Activated CD4-positive, alpha-beta T cell treated with anti-CD3 and anti-CD28 coated beads, Interleukin-2, amount 10 ng/mL, durations not matched to agents 7 days and 5 days (primary cell): ENCODE measurements at places on chromosomes 5 and 9.

DNA sequence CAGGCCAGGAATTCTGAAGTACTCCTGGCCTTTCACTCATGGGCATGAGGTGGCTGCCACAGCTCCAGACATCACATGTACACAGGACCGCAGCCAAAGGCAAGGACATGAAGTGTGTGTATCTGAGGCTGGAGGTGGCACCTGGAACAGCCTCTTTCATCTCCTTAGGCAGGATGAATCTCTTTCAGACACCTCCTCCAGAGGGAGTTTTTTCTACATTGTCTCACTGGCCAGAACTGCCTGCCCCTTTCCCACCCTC is 142.8 kb downstream of the BARX1 start:
- DNase-seq = no peak

DNA sequence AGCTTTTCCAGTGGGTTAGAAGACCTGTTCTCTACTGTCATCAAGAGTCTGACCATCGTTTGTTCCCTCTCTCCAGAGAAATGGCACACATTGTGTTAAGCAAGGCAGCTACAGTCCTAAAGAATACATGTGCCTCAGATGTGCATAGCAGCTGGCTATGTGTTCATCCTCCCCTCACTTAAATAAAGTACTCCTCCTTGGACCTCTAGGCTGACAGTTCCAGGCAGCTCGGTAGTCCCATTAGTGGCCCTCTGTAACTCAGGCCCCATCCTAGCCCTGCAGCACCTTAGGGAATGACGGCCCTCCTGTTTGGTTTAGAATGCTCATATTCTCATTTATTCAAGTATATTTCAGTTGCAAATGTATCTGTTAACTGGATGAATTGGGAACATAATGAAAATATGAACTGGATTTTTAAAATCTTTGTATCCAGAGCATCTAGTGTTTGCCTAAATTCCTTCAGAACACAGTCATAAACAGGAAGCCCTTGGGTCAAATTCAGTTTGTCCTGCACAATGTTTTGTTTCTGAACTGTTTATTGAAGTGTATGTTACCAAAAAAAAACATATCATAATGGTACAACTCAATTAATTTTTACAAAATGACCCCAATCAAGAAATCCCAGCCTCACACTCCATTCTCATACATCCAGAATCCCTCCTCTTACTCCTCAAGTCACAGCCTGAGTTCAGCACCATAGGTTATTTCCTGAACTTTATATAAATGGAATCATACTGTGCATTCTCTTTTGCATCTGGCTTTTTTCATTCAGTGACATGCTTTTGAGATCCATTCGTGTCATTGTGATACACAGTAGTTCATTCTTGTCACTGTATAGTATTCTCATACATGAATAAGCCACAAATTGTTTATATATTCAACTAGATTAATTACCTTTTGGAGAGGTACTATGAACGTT is 1.6 kb upstream of the ASPN start:
- no peak for DNase-seq

GRCh38 chr9:70049236-70049635 is 5.6 kb downstream of the MAMDC2 start:
- no peak for DNase-seq

- no peak for DNase-seq
Measured at GRCh38 chr9:110890416-110890815, 147.9 kb downstream of the LPAR1 start.

- no peak for DNase-seq
Measured at GRCh38 chr5:163339148-163339547, 98.2 kb upstream of the CCNG1 start.

GRCh38 chr5:134965271-134965825 is 2.4 kb upstream of the CATSPER3 start:
- DNase-seq = no peak

DNA sequence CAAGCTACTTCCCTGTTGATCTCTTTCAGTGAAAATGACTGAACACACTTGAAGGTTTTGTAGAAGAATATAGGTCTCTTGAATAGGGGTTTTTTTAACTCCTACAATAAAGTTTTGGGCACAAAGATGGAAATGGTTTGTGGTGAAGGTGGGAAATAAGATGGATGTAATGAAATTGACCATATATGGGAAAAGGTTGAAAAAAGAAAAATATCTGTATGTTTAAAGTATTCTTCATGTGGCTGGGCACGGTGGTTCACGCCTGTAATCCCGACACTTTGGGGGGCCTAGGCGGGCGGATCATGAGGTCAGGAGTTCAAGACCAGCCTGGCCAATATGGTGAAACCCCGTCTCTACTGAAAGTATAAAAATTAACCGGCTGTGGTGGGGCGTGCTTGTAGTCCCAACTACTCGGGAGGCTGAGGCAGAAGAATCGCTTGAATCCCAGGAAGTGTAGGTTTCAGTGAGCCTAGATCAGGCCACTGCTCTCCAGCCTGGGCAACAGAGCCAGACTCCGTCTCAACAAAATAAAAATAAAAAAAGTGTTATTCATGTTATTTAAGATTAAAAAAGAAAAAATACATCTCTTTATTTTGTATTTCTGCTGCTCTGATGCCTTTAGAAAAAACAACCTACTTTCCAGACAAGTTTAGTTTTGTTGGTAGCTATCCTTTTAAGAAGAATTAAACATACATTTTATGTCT is 2.2 kb downstream of the RBM27 start:
- DNase-seq = no peak

GRCh38 chr9:133246991-133247390 is 28.0 kb downstream of the ABO start:
- no peak for DNase-seq

- peak; percentile 78 for DNase-seq
Measured at GRCh38 chr5:134114886-134115805, 665 bp downstream of the TCF7 start.

- DNase-seq = no peak
Measured at GRCh38 chr5:16551628-16552027, 65.2 kb downstream of the RETREG1 start.

- DNase-seq = no peak
Measured at GRCh38 chr9:92626484-92626883, 43.4 kb downstream of the IPPK start.

GRCh38 chr5:2560435-2560834 is 191.0 kb downstream of the IRX2 start:
- DNase-seq = no peak

GRCh38 chr9:130543368-130543767 is 36.0 kb upstream of the FUBP3 start:
- DNase-seq = no peak

DNA sequence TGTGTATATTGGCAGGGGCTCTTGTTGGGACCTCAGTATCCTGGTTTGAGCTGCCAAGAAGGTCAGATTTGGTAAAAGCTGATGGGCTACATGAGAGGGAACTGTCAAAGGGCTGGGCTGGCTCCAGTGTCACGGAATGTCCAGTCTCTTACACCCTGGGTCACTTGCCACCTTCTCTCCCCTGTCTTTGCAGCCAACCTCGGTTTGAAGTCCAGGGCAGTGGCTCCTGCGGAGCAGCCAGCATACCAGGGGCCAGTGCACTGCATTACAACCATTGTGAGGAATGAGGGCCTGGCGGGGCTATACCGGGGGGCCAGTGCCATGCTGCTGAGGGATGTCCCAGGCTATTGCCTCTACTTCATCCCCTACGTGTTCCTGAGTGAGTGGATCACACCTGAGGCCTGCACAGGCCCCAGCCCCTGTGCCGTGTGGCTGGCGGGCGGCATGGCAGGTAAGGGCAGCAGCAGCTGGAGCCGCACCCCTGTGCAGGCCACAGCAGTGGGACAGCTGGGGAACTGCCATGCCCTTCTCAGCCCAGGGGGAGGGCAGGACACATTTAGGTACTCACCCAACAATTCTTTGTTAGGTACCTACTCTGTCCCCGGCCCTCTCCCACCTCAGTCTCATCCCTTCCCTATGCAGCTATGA is 24.2 kb downstream of the IL9 start:
- DNase-seq = no peak

- DNase-seq = no peak
Measured at GRCh38 chr9:98916660-98917059, 27.0 kb upstream of the COL15A1 start.

- no peak for DNase-seq
Measured at GRCh38 chr9:120343416-120343815, 236.6 kb downstream of the CDK5RAP2 start.

DNA sequence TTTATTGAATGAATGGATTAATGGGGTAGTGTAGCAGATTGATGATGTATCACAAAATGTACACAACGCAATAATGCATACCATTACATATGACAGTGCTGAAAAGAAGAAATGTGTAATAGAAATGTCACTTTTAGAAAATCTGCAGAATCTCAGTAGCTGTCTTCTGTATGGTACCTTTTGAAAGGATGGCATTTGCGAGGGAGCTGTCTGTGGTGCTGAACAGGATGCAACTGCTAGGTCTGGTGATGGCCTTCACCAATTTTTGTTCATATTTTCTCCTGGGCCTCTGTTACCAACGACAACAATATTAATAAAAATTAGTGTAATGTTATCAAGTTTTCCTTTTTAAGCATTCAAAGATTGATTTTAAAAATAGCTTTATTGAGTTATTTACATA is 36.2 kb upstream of the OTULIN start:
- DNase-seq = peak; percentile 77

GRCh38 chr5:120415985-120416384 is 48.1 kb upstream of the PRR16 start:
- no peak for DNase-seq

DNA sequence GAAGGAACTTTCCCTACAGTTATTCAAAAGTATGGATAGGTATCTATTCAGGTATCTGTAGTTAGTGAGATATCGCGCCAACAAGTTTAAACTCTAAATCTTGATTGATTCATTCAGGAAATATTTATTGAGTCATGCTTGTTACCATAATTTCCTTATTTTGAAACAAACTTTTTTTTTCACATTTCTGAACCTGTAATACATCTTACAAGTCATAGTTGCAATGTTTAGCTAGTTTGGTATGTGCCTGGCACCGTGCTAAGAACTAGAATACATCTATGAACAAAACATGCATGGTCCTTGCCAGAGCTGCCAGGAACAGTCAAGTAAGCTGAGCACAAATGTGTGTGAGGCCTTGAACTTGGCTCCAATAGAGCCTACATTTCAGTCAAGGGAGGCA is 226.4 kb downstream of the PCSK5 start:
- no peak for DNase-seq

DNA sequence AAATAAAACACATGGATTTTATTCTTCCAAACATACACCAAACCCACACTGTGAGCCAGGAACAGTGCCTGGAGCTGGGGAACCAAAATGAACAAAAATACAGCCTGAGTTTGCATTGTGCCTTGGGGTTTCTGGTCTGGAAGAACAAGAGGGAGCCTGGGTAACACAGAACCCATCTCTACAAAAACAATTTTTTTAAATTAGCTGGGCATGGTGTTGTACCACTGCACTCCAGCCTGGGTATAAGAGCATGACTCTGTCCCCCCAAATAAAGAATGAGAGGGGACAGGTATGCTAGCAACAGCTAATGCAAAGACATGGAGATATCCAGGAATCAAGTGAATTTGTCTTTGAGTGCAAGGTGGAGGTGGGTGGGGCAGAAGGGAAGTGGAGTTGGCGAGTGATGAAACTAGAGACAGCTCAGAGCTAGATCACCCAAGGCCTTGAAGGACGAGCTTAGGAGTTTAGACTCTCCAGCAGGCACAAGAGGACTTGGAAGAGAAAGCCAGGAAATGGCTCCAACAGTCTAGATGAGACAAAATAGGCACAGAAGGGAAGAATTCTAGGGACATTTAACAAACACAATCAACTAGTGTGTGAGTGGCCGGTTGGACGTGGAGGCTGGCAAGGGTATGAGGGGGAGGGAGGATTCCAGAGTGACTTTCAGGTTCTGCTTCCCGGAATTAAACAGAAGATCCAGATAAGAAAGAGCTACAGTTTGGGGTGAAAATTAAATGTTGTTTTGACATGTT is 47.4 kb downstream of the FNBP1 start:
- DNase-seq = peak; percentile 28
